ENCODE measurements at places on chromosomes 6 and 20.

DNA sequence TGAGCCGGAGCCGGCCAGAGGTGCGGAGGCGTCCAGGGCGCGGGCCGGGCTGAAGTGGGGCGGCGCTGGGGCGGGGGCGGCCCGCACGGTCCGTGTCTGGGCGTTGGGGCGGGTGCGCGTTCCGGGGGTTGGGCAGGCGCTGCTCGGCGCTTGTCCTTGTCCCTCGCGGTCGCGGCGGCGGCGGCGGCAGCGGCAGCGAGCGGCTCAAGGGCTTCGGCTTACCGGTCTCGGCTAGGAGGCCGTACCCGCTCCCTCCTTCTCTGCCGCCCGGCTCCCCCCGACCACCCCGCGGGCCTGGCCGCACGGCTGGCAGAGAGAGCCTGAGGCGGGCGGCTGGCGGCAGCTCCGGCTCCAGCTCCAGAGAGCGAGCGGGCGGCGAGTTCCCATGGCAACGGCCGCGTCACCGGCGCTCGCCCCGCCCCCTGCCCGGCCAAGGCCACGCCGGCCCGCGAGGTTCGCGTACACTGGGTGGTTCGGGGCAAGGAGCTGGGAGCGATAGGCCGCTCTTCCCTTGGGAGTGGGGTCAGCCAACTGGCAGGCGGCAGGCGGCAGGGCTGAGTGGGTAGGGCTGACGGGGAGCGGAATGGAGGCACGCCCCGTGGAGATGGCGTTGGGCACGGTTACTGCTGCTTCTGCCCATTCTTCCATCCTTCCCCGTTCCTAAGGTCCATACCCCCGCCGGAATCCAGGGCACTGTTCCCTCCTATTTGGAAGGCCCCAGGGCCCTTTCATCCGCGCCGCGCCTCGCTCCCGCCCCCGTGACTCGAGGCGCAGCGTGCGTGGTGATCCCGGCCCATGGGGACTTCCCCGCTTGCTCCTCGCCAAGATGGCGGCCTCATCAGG, at the start of gene LRRC73:
Gene LRRC73, minus strand, starts transcription at position 363 of the 843 bp plus-strand sequence. CDS start 561 bp downstream, outside the sequence.
- peaks cover 20% of the 10 kb centered on the region for H3K4me1 ChIP-seq
- H3K4me3 ChIP-seq, result peak within 1 kb of the TSS; percentile 66
- H3K27me3 ChIP-seq, result peaks cover 18% of the 10 kb centered on the region
- H3K36me3 ChIP-seq, result peaks cover 25% of the 10 kb centered on the region

DNA sequence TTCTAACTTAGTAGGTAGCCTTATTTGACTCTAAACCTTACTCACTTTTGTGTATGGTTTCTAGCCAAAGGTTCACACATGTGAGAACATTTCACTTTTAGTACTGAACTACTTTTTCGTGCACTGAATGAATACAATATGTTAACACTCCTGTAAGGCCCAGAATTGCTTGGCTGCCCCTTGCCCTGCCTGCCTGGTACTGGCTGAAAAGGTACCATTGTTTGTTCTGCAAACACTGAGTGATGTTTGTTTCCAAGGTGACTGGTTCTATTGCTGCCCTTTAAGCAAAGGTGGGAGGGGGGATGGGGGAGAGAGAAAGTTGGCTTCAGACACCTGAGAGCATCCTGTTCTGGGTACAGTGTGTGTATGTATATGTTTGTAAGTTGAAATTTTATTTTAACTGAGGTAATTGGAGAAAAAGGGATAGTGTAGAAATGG, 31.2 kb downstream of the RREB1 start:
- H3K27me3 ChIP-seq, result no peaks in the 10 kb centered on the region
- H3K36me3 ChIP-seq, result peaks cover 1% of the 10 kb centered on the region
- H3K27ac ChIP-seq, result peak overlapping the region; percentile 58

- H3K27me3 ChIP-seq, result peaks cover 9% of the 10 kb centered on the region
- H3K36me3 ChIP-seq, result no peaks in the 10 kb centered on the region
- peaks cover 16% of the 10 kb centered on the region for H3K4me1 ChIP-seq
- no peak overlapping the region for H3K4me3 ChIP-seq
Measured at GRCh38 chr20:46563170-46563859, 12.9 kb upstream of the OCSTAMP start.

GRCh38 chr20:382291-383115, 1.9 kb downstream of the TRIB3 start:
- no peaks in the 10 kb centered on the region for H3K27me3 ChIP-seq
- H3K27ac ChIP-seq, result peak overlapping the region; percentile 73
- peaks cover 20% of the 10 kb centered on the region for H3K4me1 ChIP-seq
- peak overlapping the region; percentile 83 for H3K4me3 ChIP-seq
- no peak for DNase-seq
- H3K36me3 ChIP-seq, result peaks cover 28% of the 10 kb centered on the region

GRCh38 chr6:53735896-53736295, 58.9 kb upstream of the LRRC1 start:
- H3K4me1 ChIP-seq, result peaks cover 25% of the 10 kb centered on the region
- no peaks in the 10 kb centered on the region for H3K36me3 ChIP-seq
- H3K27ac ChIP-seq, result no peak overlapping the region
- no peak overlapping the region for H3K4me3 ChIP-seq
- peak; percentile 48 for DNase-seq
- H3K27me3 ChIP-seq, result no peaks in the 10 kb centered on the region

DNA sequence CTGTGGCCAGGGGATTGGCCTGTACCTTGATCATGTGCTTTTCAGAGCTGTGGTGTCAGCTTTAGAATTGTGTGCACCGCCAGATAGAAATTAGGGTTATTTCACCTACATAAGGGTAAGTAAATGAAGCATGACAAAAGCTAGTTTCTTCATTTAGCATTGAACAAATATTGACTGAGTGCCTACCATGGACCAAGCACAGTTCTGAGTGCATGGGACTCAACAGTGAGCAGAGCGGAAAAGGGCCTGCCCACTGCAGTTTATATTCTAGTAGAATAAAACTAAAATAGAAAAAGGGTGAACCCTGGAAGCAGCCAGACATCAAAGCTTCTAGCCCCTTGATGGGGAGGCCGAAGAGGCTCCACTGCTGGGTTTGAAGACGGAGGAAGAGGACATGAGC, 25.6 kb downstream of the ECT2L start:
- peaks cover 30% of the 10 kb centered on the region for H3K4me1 ChIP-seq
- H3K36me3 ChIP-seq, result no peaks in the 10 kb centered on the region
- no peak for DNase-seq
- H3K4me3 ChIP-seq, result no peak overlapping the region
- H3K27ac ChIP-seq, result peak overlapping the region; percentile 10

DNA sequence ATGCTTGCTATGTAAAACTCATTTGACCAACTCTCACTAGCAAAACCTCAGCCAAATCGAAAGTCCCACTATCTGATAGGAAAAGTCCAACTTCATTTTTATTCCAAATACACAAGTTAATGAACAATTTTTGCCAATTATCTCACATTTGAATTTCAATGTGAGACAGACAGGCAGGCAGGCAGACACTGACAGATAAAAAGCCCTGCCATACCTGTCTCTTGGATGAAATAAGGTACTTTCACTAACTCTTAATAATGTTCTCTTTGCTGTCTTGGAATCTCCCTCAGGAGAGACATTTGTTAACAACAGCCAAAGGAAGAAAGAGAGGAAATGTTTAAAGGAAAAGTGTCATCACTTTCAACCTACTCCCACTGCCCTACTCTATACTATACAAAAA, 82.0 kb downstream of the RNGTT start:
- H3K36me3 ChIP-seq, result peaks cover 22% of the 10 kb centered on the region
- H3K27ac ChIP-seq, result no peak overlapping the region
- no peak overlapping the region for H3K4me3 ChIP-seq
- H3K4me1 ChIP-seq, result peaks cover 12% of the 10 kb centered on the region
- no peak for DNase-seq
- H3K27me3 ChIP-seq, result no peaks in the 10 kb centered on the region

DNA sequence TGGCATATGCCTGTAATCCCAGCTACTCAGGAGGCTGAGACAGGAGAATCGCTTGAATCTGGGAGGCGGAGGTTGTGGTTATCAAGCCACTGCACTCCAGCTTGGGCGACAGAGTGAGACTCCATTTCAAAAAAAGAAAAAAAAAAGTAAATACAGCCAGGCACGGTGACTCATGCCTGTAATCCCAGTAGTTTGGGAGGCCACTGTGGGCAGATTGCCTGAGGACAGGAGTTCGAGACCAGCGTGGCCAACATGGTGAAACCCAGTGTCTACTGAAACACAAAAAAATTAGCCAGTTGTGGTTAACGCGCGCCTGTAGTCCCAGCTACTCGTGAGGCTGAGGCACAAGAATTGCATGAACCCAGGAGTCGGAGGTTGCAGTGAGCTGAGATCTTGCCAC, 1.5 kb upstream of the NINL start:
- H3K27me3 ChIP-seq, result peaks cover 12% of the 10 kb centered on the region
- H3K27ac ChIP-seq, result no peak overlapping the region
- no peak overlapping the region for H3K4me3 ChIP-seq
- no peak for DNase-seq

GRCh38 chr6:132122871-132123270, 171.7 kb upstream of the CCN2 start:
- no peak overlapping the region for H3K27ac ChIP-seq
- no peaks in the 10 kb centered on the region for H3K4me1 ChIP-seq
- no peaks in the 10 kb centered on the region for H3K27me3 ChIP-seq

DNA sequence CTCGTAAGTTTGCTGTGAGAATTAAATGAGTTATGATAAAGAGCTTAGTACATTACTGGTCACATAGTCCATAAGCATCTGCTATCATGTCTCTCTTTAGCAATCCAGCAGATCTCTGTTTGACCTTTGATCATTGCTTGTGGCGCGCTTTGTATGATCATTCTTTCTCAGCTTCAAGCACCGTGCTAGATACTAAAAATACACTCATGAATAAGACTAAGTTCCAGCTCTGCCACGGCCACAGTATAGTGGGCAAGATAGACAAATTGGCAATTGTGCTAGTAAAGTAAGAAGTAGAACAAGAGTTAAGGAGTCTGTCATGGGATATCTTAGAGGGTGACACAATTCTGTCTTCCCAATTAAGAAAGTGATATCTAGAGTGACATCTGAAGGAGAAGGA, 75.2 kb upstream of the ADGRF1 start:
- H3K36me3 ChIP-seq, result no peaks in the 10 kb centered on the region
- no peak for DNase-seq
- H3K27me3 ChIP-seq, result no peaks in the 10 kb centered on the region
- H3K4me1 ChIP-seq, result no peaks in the 10 kb centered on the region

DNA sequence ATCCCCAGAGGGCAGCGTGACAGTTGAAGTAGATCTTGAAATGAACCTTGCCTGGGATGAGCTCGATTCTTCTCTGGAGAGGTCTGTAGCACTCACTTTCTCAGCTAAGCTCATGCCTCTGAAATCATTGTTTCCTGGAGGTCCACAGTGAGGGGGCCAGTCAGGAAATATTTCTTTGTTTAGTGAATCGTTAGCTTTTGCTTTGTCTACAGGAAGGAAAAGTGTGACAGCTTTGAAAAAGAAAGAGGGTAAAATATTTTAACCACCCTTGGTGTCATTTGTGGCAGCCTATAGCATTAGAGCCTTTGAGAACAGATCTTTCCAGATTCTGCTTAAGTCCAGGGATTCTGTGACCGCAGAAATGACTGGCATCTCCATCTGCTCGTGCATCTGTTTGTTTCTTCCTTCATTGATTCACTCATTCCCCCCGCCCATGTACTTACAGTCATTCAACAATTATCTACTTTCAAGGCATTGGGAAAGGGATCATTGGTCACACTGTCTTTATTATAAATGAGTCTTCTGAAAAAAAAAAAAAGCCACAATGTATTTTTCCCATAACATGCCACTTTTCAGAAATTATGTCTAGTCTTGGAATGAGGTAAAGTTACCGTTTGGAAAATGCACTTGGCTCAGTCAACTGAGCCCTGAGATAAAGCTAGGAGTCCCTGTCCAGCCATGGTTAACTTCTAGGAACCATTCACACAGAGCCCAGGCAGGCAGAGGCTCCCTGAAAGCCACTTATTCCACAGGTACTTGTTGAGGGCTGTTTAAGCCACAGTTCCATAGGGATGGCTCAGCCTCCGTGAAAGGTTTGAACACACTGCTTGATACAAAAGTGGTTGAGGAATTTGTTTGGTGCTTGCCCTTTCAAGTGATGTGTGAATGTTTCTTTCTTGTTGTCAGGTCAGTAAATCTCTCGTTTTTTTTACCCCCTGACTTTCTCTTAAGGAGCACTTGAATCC, 86.0 kb downstream of the TIAM2 start:
- H3K4me1 ChIP-seq, result peaks cover 20% of the 10 kb centered on the region
- no peak overlapping the region for H3K4me3 ChIP-seq
- DNase-seq, result no peak
- H3K27ac ChIP-seq, result no peak overlapping the region
- no peaks in the 10 kb centered on the region for H3K36me3 ChIP-seq

GRCh38 chr20:43710370-43711044, 16.3 kb downstream of the GTSF1L start:
- no peaks in the 10 kb centered on the region for H3K27me3 ChIP-seq
- no peaks in the 10 kb centered on the region for H3K4me1 ChIP-seq
- H3K4me3 ChIP-seq, result no peak overlapping the region
- H3K36me3 ChIP-seq, result peaks cover 60% of the 10 kb centered on the region

- peaks cover 22% of the 10 kb centered on the region for H3K36me3 ChIP-seq
- peak overlapping the region; percentile 68 for H3K27ac ChIP-seq
- no peaks in the 10 kb centered on the region for H3K27me3 ChIP-seq
- H3K4me1 ChIP-seq, result peaks cover 52% of the 10 kb centered on the region
Measured at GRCh38 chr6:4136354-4136831, 1.0 kb upstream of the ECI2 start.

DNA sequence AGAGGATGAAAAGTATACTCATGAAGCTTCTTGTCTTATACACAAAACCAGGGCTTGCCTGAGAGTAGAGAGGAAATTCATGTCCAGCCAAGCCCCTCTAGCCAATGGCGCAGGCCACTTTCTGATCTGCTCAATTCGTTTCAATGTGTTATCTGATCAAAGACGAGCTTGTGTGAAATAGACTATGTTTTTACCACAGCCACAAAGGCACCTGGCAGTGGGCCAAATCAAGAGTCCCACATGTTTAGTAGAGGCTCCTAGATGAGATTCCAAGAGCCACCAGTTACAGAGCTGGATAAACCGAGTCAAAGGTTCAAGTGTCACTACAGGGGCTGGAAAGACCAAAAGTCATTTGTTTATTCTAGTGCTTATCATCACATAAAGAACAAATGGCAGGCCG, 34.9 kb downstream of the GPLD1 start:
- H3K27ac ChIP-seq, result no peak overlapping the region
- H3K27me3 ChIP-seq, result no peaks in the 10 kb centered on the region
- no peak for DNase-seq

- peaks cover 2% of the 10 kb centered on the region for H3K27me3 ChIP-seq
- no peaks in the 10 kb centered on the region for H3K36me3 ChIP-seq
- no peak overlapping the region for H3K4me3 ChIP-seq
Measured at GRCh38 chr20:62337558-62338293, 29.4 kb downstream of the LAMA5 start.

DNA sequence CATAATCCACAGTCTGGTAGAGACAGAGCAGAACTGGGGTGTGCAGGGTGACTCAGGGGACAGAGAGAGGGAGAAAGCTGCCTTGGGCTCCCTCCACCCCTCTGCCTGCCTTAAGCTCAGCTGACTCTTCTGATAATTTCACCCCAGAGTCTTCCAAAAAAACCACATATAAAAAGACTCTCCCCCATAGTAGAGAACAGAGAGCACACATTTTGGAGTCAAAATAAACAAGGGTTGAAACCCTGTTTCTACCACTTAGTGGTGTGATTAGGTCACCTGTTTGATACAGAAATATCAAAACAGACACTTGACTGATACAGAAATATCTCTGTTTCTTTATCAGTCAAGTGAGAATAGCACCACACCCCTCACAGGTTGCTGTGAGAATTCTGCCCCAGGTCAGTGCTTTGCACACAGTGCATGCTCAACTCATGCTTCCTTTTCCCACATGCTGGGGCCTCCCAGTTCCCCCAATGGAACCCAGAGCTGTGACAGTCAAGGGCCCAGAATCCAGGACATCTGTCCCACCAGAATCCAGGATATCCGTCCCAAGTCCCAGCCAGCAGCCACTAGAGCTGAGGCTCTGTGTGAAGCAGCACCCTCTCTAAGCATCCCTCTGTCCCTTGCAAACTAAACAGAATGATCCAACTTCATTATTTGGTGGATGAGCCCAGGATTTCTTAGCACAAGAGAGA, 1.2 kb downstream of the TREML2 start:
- H3K36me3 ChIP-seq, result no peaks in the 10 kb centered on the region
- peaks cover 49% of the 10 kb centered on the region for H3K4me1 ChIP-seq
- H3K27me3 ChIP-seq, result no peaks in the 10 kb centered on the region
- H3K4me3 ChIP-seq, result peak overlapping the region; percentile 74

Data from activated CD8-positive, alpha-beta T cell treated with anti-CD3 and anti-CD28 coated beads for 36 hours (primary cell).